ENCODE measurements at places on chromosomes 5 and 9. TPM values are rescaled to one million over a fixed set of nuclear protein-coding genes. Genes with fewer than 3 reads are reported as not detected.

SPINK6 gene
- polyA plus RNA-seq = not detected

- no peak for DNase-seq
Measured at GRCh38 chr5:141814064-141814964, 63.9 kb downstream of the PCDH1 start.

DNA sequence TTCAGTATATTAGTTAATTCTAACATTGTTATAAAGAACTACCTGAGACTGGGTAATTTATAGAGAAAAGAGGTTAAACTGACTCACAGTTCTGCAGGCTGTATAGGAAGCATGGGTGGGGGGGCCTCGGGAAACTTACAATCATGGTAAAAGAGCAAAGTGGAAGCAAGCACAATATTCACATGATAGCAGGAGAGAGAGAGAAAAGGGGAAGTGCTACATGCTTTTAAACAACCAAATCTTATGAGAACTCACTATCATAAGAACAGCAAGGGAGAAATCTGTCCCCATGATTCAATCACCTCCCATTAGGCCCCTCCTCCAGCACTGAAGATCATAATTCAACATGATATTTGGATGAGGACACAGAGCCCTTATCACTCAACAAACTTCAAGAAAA, 324.9 kb downstream of the ZNF608 start:
- DNase-seq = no peak

GRCh38 chr9:120431268-120431667, 148.7 kb downstream of the CDK5RAP2 start:
- DNase-seq = no peak

DNA sequence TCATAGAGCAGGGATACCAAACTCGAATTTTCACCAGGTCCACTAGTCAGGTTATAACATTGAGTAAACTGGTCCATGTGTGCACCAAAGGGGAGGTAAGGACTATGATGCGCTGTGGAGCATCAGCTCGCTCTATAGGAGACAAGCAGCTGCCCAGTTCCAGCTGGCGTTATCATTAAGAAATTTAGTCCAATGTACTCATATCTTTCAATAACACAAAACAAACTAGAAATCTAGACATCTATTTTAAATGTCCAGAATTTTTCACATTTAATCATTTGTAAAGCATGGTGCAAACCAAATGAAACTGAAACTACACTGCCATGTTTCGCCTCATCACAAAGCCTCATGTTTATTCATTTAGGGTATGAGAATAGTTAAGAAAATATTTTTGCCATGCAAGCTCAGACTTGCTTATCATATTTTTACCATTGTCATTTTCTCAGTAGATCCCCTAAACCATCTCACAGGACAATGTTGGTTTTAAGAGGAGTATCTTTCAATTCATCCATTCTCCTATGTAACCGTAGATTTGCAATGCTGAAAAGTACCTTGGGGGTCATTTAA, 50.9 kb downstream of the ZNF474 start:
- no peak for DNase-seq

DNA sequence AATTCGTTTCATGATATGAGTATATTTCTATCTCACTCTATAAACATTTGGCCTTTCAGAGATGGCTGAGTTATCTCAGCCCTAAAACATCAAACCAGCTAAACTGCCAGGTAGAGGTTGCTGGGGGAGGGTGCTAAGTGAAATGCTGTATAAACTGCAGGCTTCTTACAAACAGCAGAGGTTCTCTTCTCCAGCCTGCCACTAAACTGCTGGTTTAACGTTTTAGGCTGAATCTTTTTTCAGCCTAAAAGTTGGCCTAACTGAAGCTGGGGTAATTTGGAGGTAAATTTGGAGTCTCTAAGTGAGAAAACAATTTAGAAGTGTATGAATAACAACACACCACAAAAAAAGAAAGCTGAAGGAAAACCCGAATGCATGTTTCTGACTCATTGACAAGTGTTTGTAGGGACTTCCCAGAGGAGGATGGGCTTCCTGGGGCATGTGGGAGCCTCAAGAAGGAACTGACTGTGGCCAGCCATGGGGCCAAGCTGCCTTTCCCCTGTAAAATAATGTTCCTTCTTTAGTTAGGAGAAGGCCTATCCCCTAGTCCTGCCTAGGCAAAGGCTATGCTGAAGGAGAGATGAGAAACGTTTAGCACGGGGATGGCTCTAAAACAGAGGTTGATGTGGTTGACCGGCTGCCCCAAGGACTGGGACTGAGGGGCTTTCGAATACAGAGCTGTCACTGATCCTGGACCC, 44.3 kb downstream of the SLC28A3 start:
- DNase-seq = peak; percentile 12

DNA sequence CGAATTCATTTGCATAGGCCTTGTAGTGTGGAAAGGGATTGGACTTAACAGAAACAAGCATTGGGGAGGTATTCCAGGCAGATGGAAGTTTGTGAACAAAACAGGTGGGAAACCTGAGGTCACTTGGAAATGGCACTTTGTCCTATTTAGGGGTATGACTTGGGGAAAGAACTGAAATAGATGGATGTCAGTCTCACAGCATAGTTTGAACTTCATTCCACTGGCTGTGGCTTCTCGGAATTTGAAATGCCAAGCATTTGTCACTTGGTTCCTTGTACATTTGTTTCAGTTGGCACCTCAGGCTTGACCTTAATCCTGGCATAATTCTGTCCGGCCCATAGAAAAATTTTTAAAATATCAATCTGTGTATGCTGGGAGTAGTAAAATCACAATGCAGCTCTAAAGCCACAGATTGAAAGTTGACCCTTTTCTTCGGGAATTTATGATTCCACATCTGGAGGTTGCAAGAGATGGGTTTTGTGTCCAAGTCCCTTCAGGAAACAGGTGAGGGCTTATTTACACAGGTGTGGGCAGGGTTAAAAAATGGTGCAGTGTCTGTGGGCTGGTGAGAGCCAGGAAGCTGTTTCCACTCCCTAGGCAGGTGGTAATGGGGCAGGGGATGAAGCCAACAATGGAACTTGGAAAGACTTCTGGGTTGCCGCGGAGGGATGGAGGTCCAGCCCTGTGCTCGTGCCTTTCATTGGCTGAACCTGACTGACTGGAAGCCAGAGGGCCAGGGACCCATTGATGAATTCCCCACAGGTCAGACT, 39.2 kb upstream of the PDE8B start:
- no peak for DNase-seq

GRCh38 chr5:111557686-111558085, 45.4 kb upstream of the STARD4 start:
- DNase-seq = no peak

DNA sequence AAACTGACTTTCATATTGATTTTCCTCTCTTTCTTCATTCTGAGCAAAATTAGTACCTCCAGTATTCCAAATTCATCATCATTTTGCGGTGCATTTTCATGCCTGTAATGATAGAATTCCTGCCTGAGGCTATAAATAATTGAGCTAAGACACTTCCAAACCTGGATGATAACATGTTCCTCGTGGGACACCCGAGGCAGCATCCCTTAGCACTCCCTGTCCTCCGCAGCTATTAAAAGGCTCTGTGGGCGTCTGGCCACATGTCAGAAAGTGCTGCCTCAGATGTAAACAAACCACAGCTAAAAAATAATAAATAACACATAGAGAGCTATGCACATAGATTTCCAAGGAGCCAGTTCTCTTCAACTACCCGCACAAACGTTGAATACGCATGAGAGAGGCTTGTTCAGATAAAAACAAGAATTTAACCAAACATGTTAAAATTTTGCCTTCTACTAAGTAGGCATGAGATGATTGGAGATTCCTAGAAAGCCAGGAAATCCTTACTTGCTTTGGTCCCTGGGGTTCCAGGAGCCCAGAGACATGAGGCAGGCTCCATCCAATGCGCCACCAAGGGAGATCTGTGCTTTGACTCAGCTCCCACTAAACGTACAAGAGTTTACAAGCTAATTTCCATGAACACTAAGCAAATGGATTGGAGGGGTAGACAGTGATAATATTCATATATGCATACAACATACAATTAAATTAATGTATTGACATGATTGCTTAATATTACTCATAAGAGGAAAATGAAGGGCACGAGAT, 82.7 kb downstream of the SHC3 start:
- DNase-seq = peak; percentile 13

DNA sequence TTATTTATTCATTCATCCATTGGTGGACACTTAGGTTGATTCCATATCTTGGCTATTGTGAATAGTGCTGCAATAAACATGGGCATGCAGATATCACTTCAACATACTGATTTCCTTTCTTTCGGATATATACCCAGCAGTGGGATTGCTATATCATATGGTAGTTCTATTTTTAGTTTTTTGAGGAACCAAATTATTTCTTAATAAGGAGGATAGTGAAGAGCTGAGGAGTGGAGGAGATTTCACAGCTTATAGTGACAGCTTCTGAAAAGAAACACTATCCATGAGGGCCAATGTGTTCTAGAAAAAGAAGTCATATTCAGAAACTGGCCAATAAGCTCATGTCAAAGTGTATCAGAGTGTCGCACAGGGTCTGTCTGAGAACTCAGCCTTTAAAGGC, 183.3 kb downstream of the SEC61B start:
- DNase-seq = no peak

- no peak for DNase-seq
Measured at GRCh38 chr5:61333954-61334867, 2.2 kb downstream of the ZSWIM6 start.

All from muscle of leg (tissue), 16 donors.